Tracheal epithelial cell (primary cell): ENCODE measurements at places on chromosomes 16 and 17. TPM values are rescaled to one million over a fixed set of nuclear protein-coding genes. Genes with fewer than 3 reads are reported as not detected.

Gene TBC1D3C
- total RNA-seq, result not detected in 2 replicates

Gene DNAI2
- total RNA-seq, result not detected in 2 replicates

Gene HS3ST3A1
- 1.5 and 2.4 TPM in 2 replicates for total RNA-seq

Gene CD79B
- total RNA-seq, result not detected in 2 replicates

Gene TMEM235
- not detected in 2 replicates for total RNA-seq

Gene COASY
- total RNA-seq, result 13.7 and 14.9 TPM in 2 replicates

Gene SCGB1C2
- not detected in 2 replicates for total RNA-seq

Gene CNGB1
- total RNA-seq, result 1.3 and 1.4 TPM in 2 replicates

Gene TMC6
- total RNA-seq, result 69.5 and 106 TPM in 2 replicates

Gene TBC1D3
- not detected in 2 replicates for total RNA-seq

Gene NPIPA8
- total RNA-seq, result 0.48 TPM in 1 of 2 replicates, not detected in the other

Gene TMC7
- 3.4 and 5.3 TPM in 2 replicates for total RNA-seq

Gene CD300LB
- not detected in 2 replicates for total RNA-seq

Gene HSD17B1
- total RNA-seq, result 8.5 and 19.5 TPM in 2 replicates

Gene PHF12
- 9.4 and 11.7 TPM in 2 replicates for total RNA-seq

Gene RDM1
- 1.4 TPM in 1 of 2 replicates, not detected in the other for total RNA-seq

Gene PRAC1
- not detected in 2 replicates for total RNA-seq

Gene ZNF821
- 5.5 TPM in 2 replicates for total RNA-seq

Gene CSH2
- total RNA-seq, result not detected in 2 replicates

Gene ELMO3
- total RNA-seq, result 43.7 and 49.2 TPM in 2 replicates

Gene CDR2L
- total RNA-seq, result 8.5 and 23.4 TPM in 2 replicates

Gene FZD2
- total RNA-seq, result 0.21 and 1.7 TPM in 2 replicates

Gene CEP295NL
- total RNA-seq, result 0.24 TPM in 1 of 2 replicates, not detected in the other

Gene NPTX1
- under 0.01 TPM in 1 of 2 replicates, not detected in the other for total RNA-seq

Gene HCFC1R1
- 8.3 and 21.7 TPM in 2 replicates for total RNA-seq

Gene ZNF23
- 6.0 and 7.5 TPM in 2 replicates for total RNA-seq

Gene YPEL3
- 9.6 and 9.9 TPM in 2 replicates for total RNA-seq

Gene CORO1A
- 1.3 and 2.9 TPM in 2 replicates for total RNA-seq

Gene WIPF2
- total RNA-seq, result 7.0 and 7.7 TPM in 2 replicates

Gene SRR
- total RNA-seq, result 5.5 and 9.6 TPM in 2 replicates

Gene IL17C
- 2.2 TPM in 1 of 2 replicates, not detected in the other for total RNA-seq
